ENCODE measurements at places on chromosomes 2 and 18.

- no peak for DNase-seq
Measured at GRCh38 chr2:144078106-144078505, 441.8 kb downstream of the ZEB2 start.

DNA sequence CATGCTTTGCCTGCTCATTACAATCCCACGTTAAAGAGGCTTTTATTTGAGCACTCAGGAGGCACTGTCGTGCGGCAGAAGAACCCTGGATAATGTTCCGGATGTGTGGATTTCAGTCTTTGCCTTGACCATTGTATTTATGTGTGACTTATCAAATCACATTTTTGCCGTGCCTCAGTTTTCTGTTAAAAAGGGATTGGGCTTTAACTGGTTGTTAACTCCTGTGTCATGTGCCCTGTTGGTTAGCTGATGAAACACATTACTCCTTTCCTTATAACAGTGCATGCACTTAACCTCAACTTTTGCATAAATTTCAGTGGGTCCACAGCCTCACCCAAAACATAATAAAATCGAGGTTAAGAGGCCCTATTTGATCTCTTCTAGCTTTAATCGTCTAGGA is 52.7 kb downstream of the NAB1 start:
- DNase-seq = no peak

DNA sequence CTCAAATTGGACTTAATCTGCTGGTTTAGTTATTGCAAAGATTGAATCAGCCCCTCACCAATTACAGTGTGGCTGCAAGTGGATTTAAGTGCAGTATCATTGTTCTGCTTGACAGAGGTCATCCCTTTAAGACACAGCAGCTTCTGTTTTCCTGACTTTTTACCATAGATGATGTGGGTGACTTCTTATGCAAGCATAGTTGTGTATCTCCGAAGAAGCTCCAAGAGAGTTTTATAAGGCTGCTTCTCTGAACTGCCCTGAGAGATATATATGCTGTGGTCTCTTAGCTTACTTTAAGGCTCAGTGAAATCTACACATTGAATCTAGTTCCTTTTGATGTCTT is 3.5 kb downstream of the TRIB2 start:
- no peak for DNase-seq

- DNase-seq = no peak
Measured at GRCh38 chr2:144237830-144238627, 281.9 kb downstream of the ZEB2 start.

DNA sequence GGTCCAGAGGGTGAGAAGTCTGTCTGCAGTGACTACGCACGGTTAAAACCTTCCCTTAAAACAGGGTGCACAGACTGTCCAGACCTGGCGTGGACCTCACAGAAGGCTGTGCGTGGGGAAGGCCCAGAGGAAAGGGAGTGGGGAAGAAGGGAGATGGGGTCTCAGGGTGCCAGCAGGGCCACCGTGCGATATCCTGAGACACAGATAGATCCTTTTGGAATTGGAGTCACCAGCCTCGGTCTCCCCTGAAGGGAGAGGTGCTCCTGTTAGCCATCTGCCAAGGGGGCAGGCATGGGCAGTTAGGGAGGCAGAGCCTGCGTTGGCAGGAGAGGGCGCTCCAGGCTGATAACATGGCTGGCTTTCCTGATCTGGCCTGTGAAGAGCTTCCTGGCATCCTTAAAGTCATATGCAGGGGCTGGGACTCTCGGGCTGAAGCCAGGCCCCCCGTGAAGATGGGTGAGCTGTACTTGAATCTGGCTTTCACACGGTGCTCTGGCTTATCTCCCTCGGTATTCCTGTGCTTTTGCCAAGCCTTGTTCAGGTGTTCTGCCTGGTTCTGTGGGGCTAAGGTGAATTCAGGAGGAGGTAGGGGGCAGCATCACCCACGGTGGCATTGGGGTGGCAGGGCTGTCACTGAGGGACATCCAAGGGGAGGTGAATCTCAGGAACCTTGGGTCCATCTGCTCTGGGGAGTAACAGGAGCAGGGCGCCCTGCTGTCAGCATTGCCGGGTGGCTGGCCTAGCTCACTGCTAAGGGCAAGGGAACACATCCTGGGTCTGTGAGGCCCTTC is 107.2 kb upstream of the SMAD2 start:
- no peak for DNase-seq

DNA sequence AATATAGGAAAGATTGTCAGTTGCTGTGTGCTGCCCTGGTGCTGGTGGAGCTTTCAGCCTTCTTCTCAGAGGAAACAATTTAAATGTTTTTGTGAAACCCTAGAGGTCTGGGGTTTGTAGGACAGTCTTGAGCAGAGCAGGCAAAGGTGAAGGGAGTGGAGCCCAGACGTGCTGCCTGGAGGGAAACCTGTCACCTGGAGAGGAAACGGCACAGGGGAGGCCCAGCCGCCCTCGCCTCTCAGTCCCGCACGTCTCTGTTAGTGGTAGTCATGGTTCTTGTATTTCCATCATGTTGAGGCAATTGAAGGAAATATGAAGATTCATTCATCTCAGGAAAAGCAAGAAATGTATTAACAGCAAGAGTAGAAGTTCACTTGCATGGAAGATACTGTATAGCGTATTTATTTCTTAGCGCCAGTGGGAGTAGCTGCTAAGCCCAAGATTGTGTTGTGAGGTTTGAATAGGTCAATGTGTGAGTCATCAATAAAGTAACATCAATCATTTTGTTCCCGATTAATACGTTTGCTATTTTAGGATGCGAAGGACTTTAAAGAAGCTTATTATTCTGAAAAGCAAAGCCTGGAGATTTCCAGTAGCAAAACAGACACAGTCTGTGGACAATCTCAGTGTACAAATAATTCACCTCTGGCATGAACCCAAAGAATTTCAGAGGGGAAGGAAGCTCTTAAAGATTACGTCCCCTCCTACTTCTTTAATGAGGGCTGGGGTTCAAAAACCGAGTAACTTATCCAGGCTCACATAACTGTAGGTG is 70.4 kb downstream of the LRRFIP1 start:
- DNase-seq = no peak

- no peak for DNase-seq
Measured at GRCh38 chr2:169034256-169034655, 3.1 kb upstream of the ABCB11 start.

GRCh38 chr18:22020867-22021370 is 148.5 kb upstream of the GATA6 start:
- no peak for DNase-seq

- no peak for DNase-seq
Measured at GRCh38 chr2:237042101-237042500, 43.6 kb upstream of the COPS8 start.

- no peak for DNase-seq
Measured at GRCh38 chr2:236309669-236310029, 45.4 kb upstream of the ASB18 start.
